ENCODE measurements at places on chromosomes 2 and 18.

GRCh38 chr2:170428868-170429267, 250.9 kb downstream of the MYO3B start:
- DNase-seq: no peak

GRCh38 chr2:130894326-130894942, 57.7 kb downstream of the ARHGEF4 start:
- DNase-seq: no peak

GRCh38 chr2:238240757-238241711, 1.2 kb upstream of the HES6 start:
- peak; percentile 96 for DNase-seq

- no peak for DNase-seq
Observed at GRCh38 chr2:656676-657075, 20.5 kb downstream of the TMEM18 start.

GRCh38 chr18:44502221-44502620, 178.5 kb upstream of the SETBP1 start:
- no peak for DNase-seq

- no peak for DNase-seq
Observed at GRCh38 chr2:148926981-148927401, 52.0 kb downstream of the KIF5C start.

GRCh38 chr2:160322320-160322719, 122.2 kb upstream of the ITGB6 start:
- no peak for DNase-seq

DNA sequence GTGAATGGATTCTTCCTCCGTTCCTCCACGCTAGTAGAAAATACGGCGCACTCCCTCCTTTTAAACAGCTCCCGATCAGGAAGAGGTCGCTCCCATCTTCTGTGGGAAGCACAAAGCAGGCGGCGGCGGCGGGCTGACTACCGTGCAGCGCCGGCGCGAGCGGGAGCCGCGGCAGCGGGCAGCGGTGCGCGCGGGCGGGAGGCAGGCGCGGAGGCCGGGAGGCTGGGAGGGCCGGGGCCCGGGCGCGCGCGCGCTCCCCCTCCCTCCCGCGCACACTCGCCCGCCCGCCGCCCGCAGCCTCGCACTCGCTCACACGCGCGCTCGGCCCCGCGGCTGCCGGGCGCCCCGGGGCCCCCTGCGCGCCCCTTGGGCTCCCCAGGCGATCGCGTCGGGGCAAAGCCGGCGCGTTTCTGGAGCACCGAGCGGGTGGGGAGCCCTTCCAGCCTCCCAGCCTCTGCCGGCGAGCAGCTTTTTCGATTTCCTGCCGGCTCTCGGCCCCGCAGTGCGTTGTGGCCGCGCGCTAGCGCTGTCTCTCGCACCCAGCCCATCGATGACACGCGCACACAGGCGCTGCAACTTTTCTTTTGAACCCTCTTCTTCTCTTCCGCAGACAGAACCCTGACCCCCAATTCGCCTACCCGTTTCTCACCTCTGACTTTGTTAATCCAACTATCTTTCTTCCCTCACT, at the start of gene SLC8A1:
Gene SLC8A1, minus strand, starts transcription at position 173 of the 688 bp plus-strand sequence.
- peak; percentile 73 for DNase-seq

DNA sequence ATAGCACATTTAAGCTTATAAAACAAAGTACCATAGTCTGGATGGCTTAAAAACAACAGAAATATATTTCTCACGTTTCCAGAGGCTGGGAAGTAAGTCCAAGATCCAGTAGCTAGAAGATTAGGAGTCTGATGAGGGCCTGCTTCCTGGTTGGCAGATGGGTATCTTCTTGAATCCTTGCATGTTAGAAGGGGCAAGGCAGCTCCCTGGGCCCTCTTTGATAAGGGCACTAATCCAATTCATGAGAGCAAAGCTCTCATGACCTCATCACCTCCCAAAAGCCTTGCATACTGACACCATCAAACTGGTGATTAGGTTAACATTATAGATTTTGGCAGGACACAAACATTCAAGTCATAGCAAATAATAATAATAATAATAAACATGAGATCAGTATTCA, 146.4 kb downstream of the CCDC102B start:
- DNase-seq: no peak

DNA sequence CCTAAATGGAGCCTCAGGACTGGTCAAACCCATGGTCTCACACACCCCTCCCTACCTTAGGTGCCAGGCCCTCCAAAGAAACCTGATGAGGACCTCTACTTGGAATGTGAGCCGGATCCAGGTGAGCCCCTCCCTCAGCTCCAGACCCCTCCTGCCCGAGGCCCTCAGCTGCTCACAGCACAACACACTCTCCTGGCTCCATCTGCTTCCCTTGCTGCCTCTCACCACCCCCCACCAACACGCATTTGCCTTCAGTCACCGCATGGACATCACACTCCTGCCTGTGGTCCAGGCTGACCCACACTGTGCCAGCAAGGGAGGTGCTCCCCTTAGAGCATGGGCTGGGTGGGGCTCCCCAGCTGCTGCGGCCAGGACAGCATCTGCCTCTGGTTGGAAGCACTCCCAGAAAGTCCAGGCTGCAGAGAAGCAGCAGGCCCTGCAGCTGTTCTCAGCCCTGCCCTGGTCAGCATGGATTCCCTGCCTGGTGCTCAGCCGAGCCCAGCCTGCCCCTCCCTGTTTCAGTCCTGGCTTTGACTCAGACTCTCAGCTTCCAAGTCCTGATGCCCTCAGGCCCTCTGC, 15.1 kb downstream of the SH2D6 start:
- DNase-seq: no peak

DNA sequence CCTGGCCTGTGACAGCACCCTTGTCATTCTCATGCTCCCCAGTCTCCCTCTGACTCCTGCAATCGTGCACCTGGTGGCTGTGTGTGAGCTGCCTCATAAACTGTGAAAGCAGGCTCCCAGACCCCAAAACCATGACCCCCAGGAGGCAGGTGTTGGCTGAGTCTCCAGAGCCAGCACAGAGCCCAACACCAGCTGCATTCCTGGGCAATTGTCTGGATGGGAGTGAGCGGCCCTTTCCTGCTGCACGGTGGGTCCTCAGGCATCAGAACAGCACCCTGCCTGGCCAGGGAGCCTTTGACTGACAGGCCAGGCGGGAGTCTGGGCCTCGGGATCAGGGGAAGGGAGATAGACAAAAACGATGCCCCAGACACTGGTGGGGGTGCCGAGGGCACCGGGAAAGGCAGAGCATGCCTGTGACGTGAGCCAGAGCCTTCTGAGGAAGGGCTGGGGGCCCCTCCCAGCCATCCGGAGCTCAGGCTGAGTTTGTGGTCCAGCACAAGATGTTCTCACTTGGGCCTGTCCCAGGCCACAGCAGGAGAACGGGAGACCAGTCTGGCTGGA, 135.1 kb upstream of the GPC1 start:
- no peak for DNase-seq

DNA sequence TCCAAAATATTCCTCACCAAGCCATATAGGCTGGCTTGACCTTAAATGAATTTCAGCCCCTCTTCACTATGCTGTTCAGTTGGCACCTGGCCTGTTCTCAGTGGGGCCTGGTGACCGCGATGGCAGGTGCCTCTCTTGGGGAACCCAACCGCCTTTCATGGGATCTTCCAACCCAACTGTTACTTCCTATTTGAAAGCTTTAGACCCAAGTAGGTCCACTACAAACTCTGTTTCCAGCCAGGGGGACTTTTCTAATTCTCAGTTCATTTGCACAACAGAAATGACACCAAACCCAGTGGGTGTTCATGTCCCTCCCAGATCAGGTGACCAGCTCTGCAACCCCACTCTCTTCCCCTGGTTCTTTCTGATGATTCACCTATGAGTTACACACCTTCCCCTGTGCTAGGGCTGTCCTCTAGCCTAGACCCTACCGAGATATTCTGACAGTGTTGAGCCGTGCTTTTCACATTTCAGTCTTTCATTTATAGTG, 35.6 kb upstream of the NDUFV2 start:
- DNase-seq: no peak

DNA sequence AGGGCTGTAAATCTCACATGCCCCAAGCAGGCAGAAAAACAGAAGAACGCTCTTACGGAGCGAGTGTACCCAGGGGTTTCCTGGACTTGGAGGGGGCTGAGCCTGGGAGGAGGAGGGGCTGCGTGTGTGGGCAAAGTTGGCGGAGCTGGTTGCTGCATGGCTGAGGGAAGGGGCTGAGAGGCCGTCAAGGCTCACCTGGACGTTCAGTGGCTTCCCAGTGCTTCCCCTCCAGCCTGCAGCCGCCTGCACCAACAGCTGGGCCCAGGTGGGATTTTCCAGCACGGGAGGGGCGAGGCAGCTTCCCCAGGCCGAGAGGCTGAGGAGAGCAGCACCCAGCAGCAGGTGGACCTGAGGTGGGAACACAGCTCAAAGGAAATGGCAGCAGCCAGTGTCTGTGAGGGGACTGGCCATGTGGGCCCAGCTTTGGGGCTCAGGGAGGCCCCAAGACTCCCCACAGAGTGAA, 70.6 kb upstream of the CTDP1 start:
- DNase-seq: no peak

GRCh38 chr2:30185178-30185577, 38.4 kb downstream of the YPEL5 start:
- DNase-seq: no peak

DNA sequence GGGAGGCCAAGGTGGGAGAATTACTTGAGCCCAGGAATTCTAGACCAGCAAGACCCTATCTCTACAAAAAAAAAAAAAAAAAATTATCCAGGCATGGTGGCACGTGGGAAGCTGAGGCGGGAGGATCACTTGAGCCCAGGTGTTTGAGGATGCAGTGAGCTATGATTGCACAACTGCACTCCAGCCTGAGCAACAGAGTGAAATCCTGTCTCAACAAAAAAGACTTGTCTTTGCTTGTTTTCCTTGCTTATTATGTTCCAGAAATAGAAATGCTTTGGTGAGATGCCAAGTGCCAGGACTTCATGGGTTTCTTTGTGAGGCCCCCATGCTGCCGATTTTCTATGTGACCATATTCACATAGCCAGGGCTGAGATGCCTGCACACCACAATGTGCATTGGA, 9.0 kb downstream of the DCDC2C start:
- DNase-seq: peak; percentile 70

- peak; percentile 60 for DNase-seq
Observed at GRCh38 chr18:5895299-5895875, at the start of gene TMEM200C. Gene TMEM200C (minus strand): TSS chr18:5895522. CDS start chr18:5892063, 3,459 bp downstream.

GRCh38 chr2:6443061-6443823, 422.5 kb downstream of the CMPK2 start:
- no peak for DNase-seq

DNA sequence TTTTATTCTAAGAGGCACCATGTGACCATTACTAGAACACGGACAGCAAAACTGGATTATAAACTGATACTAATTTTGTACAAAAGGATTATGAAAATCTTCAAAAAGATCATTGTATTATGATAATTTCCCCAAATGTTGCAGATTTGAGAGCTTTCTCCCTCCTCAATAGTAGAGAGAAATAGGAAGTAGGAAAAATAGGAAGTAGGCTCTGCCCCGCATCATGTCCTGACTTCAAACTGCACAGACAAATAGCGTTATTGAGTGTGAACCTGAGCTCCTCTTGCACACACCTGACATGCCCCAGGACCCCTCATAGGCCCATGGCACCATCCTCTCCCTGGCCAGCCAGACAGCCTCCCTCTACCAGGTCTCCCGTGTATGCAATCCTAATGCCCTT, 25.4 kb downstream of the CHRNA1 start:
- DNase-seq: no peak

GRCh38 chr2:62221141-62221540, 25.2 kb downstream of the B3GNT2 start:
- DNase-seq: peak; percentile 37

Data from NCI-H345 (cell line).